ENCODE measurements at places on chromosomes 11 and 22.

- no peak for DNase-seq
These were observed 38.4 kb downstream of the DRD2 start for GRCh38 chr11:113436672-113437252.

DNA sequence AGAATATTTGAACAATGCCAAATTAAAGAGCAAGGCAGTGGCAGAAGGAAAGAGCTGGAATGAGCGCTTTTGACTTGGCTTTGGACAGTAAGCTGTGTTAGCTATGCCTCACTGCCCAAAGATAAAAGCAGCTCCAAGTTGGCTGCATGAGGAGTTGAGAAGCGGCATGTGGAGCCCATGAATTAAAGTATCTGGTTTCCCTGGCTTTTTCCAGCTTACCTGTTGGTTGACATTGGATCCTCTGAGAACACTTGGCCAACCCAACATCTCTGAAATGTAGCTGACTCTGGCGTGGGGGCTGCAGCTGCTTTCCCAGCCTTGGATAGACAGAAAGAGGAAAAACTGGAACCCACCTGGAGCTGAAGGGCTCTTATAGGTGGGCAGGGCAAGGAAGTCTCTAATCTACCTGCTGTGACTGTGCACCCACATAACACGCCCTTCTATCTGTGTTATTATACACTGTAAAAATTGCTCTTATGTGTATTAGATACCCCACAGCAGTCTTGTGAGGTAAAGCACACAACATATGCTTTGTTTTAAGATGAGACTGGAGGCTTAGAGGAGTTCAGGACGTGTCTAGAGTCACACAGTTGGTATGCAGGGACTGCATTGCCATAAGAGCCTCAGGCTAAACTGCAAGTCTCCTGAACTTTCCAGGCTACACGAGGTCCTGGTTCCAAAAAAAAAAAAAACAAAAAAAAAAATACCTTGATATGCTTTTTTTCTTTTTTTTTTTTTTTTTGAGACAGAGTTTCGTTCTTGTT lies 5.8 kb downstream of the UBASH3B start:
- DNase-seq, result no peak

GRCh38 chr22:46237453-46238124 lies 12.5 kb downstream of the CDPF1 start:
- no peak for DNase-seq

DNA sequence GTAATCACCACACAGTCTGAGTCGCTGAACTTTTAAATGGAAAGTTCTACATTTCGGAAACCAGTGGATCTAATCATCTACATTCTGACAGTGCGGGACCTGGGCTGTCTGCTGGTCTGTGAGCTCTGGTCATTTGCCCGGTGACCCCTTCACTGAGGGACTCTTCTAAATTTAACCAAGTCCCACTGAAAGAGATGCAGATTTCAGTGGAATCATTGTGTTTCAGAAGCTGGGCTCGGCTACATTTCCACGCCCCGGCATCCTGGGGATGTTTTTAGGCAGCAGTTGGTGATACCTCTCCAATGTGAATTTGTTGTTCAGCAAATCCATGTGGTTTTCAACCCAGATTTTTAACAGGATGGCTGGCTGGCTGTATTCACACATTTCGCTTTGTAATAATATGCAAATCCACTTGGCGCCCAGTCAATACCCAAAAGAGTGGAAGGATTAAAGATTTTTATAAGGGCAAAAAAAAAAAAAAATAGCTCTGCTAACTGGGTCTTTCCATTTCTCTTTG lies 145.5 kb upstream of the RASSF10 start:
- no peak for DNase-seq

DNA sequence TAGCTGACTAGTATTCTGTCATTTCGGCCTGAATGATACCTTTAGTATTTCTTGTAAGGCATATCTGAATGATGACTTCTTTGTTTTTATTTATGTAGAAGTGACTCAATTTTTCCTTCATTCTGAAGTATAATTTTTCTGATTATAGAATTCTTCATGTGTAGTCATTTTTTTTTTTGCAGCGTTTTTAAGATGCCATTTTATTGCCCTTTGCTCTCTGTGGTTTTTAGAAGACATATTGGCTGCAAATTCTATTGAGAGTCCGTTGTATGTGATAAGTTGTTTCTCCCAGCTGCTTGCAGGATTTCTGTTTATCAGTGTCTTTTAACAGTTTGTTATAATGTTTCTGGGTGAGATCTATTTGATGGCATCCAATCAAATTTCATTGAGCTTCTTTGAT lies 1224.8 kb downstream of the JRKL start:
- DNase-seq, result no peak

DNA sequence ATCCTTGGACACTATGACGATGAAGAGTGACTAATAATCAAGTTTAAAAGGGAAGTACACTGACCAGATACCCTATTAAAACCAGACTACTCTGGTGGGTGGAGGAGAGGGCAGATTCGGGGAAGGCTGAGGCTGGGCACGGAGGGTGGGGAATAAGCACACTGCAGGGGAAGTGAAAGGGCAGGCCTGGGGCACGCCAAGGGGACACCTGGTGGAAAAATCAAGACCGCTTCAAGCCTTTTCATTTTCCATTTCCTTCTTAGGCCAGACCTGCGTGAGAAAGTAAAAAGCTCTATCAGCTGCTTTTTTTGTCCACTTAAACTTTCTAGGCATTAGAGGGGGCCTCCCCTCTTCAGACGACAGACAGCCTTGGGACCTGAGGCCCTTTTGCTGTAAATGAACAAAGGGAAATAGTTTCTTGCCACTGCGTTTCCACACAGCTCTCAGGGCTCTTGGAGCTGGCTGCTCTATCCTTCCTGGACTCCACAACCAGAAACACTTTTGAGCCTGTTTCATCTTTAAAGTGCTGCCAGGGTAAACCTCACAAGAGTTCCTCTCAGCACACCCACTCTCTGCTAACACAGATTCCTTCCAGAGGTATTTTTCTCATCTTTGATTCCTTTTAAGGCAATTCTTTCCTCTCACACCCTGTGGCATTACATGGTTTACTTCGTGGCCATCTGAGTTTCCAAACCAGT lies 25.0 kb upstream of the SERPIND1 start:
- peak; percentile 26 for DNase-seq

DNA sequence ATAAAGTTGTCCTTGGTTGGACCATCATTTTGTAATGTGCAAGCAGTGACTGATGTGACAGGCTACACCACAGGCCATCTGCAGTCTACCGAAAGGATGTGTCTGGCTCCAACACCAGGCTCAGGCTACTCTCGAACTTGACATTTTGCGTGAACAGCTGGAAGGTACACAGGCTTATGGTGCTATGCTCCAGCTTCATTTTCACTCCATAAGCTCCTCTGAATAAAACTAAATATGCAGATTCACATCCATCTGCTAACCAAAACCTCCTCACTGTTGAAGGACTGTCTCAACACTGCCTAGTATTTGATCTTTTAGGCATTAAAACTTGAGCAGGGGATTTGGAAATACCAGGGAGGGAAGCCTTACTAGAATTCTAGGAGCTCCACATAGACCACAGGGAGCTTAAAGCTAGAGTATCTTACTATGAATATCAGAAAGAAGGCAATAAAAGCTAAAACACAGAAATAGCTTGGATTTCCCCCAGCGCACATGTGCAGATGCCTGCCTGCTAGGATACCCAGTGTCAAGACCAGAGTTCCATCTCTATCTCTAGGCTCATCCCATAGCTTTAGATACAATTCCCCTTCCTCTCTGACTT lies 383.9 kb upstream of the FAT3 start:
- DNase-seq, result no peak

- no peak for DNase-seq
These were observed 4.3 kb upstream of the MTNR1B start for GRCh38 chr11:92965196-92965595.

- no peak for DNase-seq
These were observed 13.5 kb downstream of the SCN3B start for GRCh38 chr11:123640677-123641494.

DNA sequence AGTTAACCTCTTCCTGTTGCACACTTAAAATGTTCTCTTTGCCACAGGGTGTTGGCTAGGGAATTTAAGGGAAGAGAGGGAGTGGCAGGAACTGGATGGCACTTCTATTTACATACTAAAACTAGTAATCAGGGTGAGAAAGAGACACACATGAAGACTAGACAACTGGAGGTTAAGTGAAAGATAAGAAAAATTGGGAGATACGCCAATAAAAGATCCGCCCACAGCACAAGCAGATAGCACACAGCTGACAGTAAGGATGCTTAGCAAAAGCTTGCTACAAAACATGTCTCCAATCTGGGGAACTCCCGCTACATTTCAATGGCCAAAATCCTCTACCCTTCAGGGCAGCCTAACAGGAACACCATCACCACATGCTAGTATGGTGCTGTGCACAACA lies 12.8 kb downstream of the CPSF7 start:
- no peak for DNase-seq

- DNase-seq, result no peak
These were observed 24.4 kb downstream of the SHANK3 start for GRCh38 chr22:50696799-50697561.

GRCh38 chr22:50167689-50168489 lies 2.6 kb upstream of the PANX2 start:
- no peak for DNase-seq
